ENCODE measurements at places on chromosomes 13 and 19.

DNA sequence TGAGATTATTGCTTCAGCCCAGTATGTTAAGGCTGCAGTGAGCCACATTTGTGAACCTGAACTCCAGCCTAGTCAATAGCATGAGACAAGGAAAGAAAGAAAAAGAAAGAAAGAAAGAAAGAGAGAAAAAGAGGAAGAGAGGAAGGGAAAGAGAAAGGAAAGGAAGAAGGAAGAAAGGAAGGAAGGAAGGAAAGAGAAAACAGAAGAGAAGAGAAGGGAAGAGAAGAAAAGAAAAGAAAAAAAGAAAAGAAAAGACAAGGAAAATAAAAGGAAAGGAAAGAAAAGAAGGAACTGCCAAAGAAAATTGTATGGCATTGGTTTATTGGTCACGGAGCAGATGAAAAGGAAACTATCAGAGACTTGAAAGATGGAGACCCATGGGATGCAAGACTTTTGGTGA is 1158.8 kb downstream of the OLFM4 start:
- DNase-seq = no peak

- no peak for DNase-seq
Measured at GRCh38 chr13:46648166-46648607, 95.2 kb downstream of the LRCH1 start.

DNA sequence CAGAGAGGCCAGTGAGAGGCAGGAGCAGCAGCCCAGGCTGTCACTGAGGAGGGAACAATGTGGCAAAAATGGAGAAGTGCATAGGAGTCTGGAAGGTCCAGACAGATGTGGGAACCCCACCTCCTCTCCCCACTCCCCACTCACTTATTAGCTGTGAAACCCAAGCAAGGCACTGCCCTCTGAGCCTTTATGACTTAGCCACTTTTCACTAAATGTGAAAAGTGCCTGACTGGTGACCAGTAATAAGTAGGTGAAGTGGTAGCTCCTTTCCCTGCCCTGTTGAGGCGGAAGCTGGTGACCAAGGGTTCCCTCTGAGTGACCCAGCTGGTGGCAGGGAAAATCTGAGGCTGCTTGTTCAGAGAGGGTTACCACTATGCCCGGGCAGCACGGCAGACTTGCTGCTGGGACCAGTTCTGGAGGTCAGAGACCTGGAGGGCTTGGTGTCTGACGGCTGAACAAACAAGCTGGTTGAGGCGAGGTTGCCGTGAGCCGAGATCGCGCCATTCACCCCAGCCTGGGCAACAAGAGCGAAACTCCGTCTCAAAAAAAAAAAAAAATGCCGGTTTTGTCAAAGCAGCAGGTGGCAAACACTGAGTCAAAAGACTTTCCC is 80.0 kb downstream of the ZNF429 start:
- no peak for DNase-seq

DNA sequence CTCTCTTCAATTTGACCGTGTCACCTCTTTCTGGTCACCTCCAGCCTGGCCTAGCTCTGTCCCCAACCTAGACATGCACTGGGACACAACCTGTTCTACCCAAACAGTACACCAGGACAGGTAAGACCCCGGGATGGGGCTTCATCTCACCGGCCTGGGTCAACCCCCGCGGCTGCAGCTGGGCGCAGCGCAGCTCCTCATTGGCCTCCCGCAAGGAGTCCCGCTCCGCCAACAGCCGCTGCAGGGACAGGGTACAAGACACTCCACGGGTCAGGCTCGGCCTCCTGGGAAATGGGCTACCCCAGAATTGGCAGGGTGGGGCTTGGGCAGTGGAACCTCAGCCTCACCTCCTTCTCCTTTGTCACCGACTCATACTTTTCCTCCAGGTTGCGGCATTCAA is 7.7 kb downstream of the HOOK2 start:
- no peak for DNase-seq

DNA sequence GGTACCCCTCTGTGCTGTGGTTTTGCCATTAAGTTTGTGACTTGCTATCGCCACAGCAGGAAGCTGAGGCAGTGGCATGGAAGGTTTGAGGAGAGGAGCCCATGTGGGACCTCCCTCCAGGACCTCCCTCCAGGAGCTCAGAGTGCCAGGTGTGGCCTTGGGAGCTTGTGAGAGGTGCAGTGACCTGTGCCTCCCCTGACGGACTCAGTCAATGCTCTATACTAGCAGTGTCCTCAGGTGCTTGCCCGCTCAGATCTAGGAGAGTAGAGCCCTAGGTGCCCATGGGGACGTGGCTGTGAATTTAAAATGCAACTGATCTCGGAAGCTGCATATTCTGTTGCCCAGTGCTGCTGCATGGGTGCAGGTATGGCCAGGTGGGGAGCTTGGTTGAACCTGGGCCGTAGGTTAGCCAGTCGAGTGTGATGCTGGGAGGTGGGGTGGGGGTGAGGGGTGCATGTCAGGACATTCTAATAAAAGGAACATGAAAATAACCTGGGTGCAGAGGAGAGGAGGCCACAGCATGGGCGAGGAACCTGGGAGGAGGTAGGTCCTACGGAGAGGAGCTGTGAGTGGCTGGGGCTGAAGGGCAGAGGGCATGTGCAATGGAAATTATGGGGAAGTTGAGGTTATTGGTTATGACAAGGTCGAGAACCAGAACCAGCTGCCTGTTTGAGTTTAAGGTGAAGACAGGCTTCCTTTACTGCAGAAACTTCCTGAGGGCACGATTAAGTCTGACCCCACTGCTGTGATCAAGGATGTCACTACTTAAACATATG is 41.6 kb downstream of the TEX29 start:
- no peak for DNase-seq

DNA sequence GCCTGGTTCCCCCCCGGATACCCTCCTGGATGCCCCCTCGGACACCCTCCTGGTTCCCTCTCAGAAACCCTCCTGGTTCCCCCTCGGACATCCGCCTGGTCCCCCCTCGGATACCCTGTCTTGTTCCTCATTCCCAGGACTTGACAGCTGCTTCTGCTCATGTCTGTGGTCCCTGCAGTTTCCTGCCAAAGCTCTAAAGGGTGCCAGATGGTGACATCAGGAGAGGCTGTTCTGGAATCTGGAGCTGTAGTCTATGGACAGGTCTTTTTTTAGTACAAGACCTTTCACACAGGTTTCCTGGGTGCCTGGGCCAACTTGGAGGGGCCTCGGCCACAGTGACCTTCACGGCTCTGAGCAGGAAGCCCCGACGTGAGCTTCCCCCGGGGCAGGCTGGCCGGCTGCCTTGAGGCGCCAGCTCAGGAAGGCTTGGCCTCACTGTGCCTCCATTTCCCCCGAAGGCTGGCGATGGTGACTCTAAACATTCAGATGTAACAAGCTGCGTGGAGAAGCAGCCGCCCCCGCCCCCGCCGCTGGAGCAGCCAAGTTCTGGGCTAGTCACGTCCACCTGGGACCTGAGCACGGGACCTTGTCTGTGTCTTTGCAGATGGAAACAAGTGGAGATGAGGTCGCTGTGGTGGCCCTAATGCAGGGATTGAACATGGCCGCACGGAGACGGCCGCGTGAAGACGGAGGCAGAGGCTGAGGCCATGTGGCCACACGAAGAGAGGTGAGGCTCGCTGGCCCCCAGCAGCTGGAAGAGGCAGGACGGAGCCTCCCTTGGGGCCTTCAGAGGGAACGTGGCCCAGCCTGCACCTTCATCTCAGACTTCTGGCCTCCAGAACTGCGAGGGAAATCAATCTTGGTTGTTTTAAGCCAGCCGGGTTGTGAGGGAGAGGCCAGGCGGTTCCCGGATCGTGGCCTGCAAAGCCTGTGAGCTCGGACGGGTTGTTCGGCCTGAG is 12.7 kb downstream of the SGTA start:
- no peak for DNase-seq

DNA sequence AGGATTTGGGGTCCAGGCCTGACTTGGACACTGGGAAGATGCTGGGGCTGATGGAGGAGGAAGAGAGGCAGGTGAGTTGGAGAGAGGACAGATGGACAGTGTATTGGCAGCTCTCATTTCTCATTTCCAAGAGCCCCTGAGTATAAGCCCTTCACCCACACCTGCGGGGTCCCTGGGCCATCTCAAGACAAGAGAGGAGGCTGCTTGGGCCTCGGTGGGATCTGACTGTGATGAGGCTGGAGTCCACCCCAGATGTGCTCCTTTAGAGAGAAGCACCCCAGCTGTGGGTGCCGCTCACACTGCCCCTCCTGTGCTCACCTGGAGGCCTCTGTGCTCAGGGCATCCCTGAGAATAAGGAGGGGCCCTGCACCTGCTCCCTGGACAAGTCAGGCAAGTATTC is 3.7 kb downstream of the LILRA2 start:
- DNase-seq = no peak

DNA sequence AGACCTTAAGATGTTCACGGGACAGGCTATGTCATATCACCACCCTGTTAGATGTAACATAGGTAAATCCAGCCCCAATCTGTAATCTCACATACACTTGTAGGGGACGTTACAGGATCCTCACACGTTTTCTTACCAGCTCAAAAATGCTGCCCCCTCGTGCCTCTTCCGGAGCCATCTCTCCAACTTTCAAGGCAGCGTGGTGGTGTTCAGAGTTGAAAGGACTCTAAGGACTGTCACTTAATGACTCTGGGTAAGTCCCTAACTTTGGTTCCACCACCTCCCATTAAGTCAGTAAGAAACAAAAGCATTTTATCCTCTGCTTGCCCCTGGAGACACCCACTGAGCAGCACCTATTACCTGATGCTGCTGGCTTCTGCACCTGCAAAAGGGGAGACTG is 4.4 kb downstream of the MED26 start:
- DNase-seq = no peak

DNA sequence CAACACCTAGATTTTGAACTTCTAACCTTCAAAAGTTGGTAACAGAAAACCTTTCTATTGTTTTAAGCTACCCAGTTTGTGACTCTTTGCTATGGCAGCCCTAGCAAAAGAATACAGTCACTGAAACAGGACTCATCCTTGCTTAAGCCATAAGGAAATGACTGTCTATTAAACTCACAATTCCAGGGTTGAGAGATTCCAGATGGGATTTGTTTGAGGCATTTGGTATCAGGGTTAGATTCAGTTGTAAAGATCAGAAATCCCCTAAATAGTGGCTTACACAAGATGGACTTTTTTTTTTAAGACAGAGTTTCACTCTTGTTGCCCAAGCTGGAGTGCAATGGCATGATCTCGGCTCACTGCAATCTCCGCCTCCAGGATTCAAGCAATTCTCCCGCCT is 41.1 kb upstream of the RGCC start:
- DNase-seq = no peak

- DNase-seq = peak; percentile 80
Measured at GRCh38 chr19:6459262-6460098, at the start of gene SLC25A23. Gene SLC25A23, minus strand, starts transcription at chr19:6459792. Its CDS starts 164 bp downstream, at chr19:6459628.

GRCh38 chr13:94859278-94859691 is 146.9 kb upstream of the SOX21 start:
- peak; percentile 37 for DNase-seq

DNA sequence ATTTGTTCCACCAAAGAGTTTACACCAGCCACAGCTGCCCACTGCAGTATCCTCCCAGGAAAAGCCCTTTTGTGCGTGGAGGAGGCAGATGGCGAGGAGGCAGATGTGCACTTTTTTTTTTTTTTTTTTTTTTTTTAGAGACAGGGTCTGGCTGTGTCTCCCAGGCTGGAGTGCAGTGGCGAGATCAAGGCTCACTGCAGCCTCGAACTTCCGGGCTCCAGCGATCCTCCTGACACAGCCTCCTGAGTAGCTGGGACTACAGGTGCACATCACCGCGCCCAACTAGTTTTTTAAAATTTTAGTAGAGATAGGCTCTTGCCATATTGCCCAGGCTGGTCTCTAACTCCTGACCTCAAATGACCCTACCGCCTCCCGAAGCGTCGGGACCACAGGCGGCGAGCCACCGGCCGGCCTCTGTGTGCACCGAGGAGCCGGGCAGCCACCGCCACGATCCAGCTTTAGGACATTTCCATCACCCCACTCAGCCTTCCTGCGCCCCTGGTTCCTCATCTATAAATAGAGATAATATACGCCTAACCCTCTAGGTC is 563 bp upstream of the PDCD5 start:
- no peak for DNase-seq

DNA sequence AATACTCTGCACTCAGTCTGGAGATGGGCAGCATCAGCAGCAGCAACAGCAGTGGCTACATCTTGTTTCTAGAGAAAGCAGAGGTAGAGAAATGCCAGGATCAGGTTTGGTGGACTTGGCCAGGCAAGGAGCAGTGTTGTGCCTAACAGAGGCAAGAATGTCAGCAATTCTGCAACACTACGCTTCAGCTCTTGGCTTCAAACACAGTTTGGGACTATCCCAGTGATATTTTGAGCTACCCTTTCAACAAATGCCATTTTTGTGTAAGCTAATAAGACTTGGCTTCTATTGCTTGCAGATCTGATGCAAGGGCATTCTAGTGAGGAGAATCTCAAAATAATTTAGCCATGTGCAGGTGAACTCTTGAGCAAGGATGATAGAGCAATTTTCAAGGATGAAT is 271.3 kb downstream of the PCDH20 start:
- DNase-seq = no peak

- no peak for DNase-seq
Measured at GRCh38 chr13:48749144-48749543, 95.4 kb downstream of the CYSLTR2 start.

- DNase-seq = no peak
Measured at GRCh38 chr19:31340042-31341025, 8.9 kb downstream of the TSHZ3 start.

DNA sequence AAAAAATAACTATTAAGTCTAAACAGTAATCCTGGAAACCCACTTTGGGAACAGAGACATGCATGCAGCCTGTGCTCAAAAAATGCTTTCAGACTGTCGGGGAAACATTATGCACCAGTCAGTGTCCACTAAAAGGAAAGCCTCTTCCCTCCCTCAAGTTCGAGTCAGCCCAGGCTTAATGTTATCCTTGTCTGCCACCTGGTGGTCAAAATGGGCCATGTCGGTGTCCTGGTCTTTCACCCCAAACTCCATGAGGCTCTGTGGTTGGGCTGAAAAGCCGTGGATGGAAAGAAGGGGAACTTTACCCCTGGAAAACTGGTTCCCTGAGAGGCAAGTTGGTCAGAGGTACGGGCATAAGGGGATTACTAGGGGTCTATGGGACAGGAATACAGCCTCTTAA is 88.4 kb upstream of the ZNF492 start:
- no peak for DNase-seq

DNA sequence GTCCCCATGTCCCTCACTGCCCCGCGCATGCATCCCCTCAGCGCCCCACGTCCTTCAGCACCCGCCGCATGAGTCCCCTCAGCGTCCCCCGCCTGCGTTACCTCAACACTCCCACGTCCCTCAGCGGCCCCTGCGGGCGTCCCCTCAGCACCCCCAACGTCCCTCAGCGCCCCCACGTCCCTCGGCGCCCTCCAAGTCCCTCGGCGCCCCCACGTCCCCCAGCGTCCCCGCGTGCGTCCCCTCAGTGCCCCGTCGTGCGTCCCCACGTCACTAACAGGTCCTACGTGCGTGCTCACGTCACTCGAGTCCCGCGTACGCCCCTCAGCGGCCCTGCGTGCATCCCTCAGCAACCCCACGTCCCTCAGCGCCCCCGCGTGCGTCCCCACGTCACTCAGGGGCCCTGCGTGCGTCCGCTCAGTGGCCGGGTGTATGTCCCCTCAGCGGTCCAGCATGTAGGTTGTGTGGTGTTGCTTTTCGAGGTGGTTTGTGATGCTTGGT is 19.5 kb upstream of the GAS6 start:
- DNase-seq = no peak

GRCh38 chr13:110562036-110562597 is 595 bp upstream of the RAB20 start:
- no peak for DNase-seq

GRCh38 chr19:51821456-51821855 is 26.5 kb downstream of the FPR3 start:
- no peak for DNase-seq

Data from caudate nucleus (tissue), 63 donors.